Endothelial cell of coronary artery (primary cell): ENCODE measurements at places on chromosomes 12 and 14. TPM values are rescaled to one million over a fixed set of nuclear protein-coding genes. Genes with fewer than 3 reads are reported as not detected.

Gene FSCB
- not detected in 2 replicates for total RNA-seq

Gene DCTN2
- 72.8 and 90.9 TPM in 2 replicates for total RNA-seq

Gene PZP
- 0.47 and 1.5 TPM in 2 replicates for total RNA-seq

Gene ADAM21
- 0.18 and 0.38 TPM in 2 replicates for total RNA-seq

Gene A2M
- total RNA-seq: 15.2 and 31.1 TPM in 2 replicates
